ENCODE measurements at places on chromosomes 16 and 17. TPM values are rescaled to one million over a fixed set of nuclear protein-coding genes. Genes with fewer than 3 reads are reported as not detected.

GRCh38 chr16:82621781-82622180 is 5.0 kb upstream of the CDH13 start:
- no peaks in the 10 kb centered on the region for H3K27me3 ChIP-seq
- DNase-seq: no peak
- H3K27ac ChIP-seq: no peak overlapping the region

DNA sequence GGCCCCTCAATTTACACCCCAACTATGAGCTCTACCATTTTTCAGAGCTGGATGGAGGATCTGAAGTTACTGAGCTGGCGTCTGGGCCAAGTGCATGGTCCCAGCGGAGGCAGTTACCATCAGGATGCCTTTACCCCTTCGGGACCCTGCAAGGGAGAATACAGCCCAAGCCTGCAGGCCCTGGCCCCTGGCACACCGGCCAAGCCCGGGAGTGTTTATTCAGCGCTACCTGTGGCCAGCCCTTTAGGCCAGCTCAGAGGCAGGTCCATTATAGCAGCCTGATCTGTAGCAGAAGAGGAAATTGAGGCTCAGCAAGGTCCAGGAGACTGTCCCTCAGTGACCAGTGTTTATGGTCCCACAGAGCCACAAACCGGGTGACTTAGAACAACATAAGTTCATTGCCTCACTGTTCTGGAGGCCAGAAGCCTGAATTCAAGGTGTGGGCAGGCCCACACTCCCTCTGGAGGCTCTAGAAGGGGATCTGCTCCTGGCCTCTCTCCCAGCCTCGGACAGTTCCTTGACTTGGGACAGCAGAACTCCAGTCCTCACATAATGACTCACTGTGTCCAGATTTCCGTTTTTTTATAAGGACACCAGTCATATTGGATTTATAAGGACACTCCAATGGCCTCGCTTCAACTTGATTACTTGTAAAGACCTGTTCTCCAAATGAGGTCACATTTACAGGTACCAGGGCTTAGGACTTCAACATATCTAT is 8.8 kb downstream of the SEC14L5 start:
- no peak overlapping the region for H3K4me3 ChIP-seq
- H3K36me3 ChIP-seq: no peaks in the 10 kb centered on the region
- no peak overlapping the region for H3K27ac ChIP-seq
- no peak for DNase-seq
- no peaks in the 10 kb centered on the region for H3K4me1 ChIP-seq
- no peaks in the 10 kb centered on the region for H3K27me3 ChIP-seq

- no peak overlapping the region for H3K27ac ChIP-seq
- no peak overlapping the region for H3K4me3 ChIP-seq
- H3K27me3 ChIP-seq: peaks cover 23% of the 10 kb centered on the region
Measured at GRCh38 chr16:19911747-19912454, 27.3 kb upstream of the GPRC5B start.

GRCh38 chr17:66507103-66507923 is 204.9 kb downstream of the PRKCA start:
- no peak overlapping the region for H3K4me3 ChIP-seq
- no peaks in the 10 kb centered on the region for H3K36me3 ChIP-seq
- H3K4me1 ChIP-seq: peaks cover 34% of the 10 kb centered on the region
- peak; percentile 45 for DNase-seq

GPRC5C gene
- 114 TPM for total RNA-seq

SECTM1 gene
- total RNA-seq: 4.9 TPM

MMP28 gene
- 2.2 TPM for total RNA-seq
